ENCODE measurements at places on chromosomes 1 and 21. TPM values are rescaled to one million over a fixed set of nuclear protein-coding genes. Genes with fewer than 3 reads are reported as not detected.

HDAC1 gene
- total RNA-seq = 69.5 TPM

ADAM30 gene
- not detected for total RNA-seq

BEND5 gene
- not detected for total RNA-seq

DENND2D gene
- 2.0 TPM for total RNA-seq

IGSF9 gene
- total RNA-seq = not detected

CROCC gene
- total RNA-seq = 8.5 TPM

PDZK1 gene
- total RNA-seq = 0.53 TPM

S100A13 gene
- 262 TPM for total RNA-seq

PITHD1 gene
- total RNA-seq = 44.1 TPM

C1QTNF12 gene
- total RNA-seq = 1.1 TPM

GPR89A gene
- 25.4 TPM for total RNA-seq

RCSD1 gene
- 0.29 TPM for total RNA-seq

FAM163A gene
- not detected for total RNA-seq

TAS1R1 gene
- total RNA-seq = not detected

SPATA1 gene
- not detected for total RNA-seq

TTC39A gene
- under 0.01 TPM for total RNA-seq

EXTL1 gene
- total RNA-seq = 26.5 TPM

CSMD2 gene
- total RNA-seq = under 0.01 TPM

RALGPS2 gene
- total RNA-seq = 13.0 TPM

Data from myometrial cell (primary cell).